ENCODE measurements at places on chromosomes 2 and 18.
A peak's percentile ranks its signal among the peaks of the same experiment; 100 is the strongest.

DNA sequence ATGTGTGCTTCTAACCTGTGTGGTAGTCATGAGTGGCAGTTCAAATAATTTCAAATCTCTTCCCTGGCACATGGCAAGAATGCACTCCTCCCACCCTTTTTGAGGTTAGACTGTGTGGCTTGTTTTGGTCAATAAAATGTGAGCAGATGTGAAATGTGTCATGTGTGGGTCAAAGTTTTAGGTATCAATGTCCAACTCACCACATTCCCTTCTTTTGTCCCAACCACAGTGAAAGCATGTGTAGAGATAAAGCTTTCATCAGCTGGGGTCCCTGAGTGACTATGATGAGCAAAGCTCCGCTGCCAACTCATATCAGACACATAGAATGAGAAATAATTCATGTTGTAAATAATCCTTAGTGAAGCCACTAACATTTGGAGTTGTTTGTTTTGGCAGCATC is 118.2 kb downstream of the PAX3 start:
- no peak for DNase-seq

DNA sequence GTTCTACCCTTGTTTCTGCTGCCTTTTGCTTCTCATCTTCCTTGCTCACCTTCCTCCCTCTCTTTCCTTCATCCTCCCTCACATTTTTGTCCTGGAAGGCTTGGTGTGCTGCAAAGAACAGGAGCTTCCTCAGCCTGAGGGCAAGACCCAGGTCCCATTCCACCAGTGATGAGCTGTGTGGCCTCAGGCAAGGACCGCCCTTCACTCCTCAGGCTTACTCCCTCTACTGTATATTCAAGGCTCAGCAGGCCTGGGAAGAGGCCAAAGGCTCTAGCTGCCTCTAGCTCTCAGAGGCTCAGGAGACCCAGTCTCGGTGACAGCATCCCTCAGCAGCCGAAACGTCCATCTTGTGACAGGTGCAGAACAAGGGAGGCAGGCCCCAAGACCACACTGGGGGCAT is 97.5 kb downstream of the MRO start:
- no peak for DNase-seq

DNA sequence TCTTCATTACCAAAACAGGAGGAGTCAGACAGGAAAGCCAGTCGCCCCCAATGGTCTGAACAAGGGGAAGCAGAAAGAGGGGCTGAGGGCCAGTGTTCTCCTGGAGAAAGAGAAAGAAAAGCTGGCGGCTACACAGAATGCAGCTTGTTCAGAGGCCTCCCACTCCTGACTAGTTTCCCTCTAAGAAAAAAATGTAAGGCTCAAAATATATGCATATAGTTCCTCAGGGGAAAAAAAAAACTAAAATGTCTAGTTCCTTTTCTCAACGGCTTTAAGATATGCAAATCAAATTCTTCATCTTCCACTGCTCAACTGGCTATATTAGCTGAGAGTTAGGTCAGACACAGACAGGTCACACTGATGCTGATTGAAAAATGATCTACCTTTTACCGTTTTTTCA is 18.6 kb downstream of the MBOAT2 start:
- DNase-seq = no peak

- no peak for DNase-seq
Measured at GRCh38 chr18:9113468-9114149, 11.1 kb downstream of the NDUFV2 start.

- DNase-seq = peak; percentile 82
Measured at GRCh38 chr2:201127570-201127969, 11.6 kb downstream of the CFLAR start.

GRCh38 chr2:204542982-204543608 is 2.2 kb upstream of the PARD3B start:
- DNase-seq = peak; percentile 17

- DNase-seq = no peak
Measured at GRCh38 chr2:86520153-86520552, 43.1 kb downstream of the CHMP3 start.

DNA sequence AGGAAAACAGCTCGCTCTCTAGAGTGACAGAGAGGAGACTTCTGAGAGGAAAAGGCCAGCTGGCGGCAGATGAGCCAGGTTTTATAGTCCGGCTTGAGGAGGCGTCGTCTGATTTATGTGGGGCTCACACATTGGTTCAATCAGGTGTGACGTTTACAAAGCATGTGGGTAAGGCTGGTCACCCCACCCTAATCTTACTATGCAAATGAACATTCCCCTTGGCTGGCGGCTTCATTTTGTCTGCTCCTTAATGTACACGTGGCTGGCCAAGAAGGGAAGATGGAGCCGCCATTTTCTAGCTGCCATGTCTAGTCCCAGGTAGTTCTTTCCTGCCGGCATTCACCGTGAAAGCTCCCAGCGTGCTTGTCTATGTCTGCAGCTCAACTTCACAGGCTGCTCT is 299.1 kb upstream of the SPRED2 start:
- DNase-seq = no peak

DNA sequence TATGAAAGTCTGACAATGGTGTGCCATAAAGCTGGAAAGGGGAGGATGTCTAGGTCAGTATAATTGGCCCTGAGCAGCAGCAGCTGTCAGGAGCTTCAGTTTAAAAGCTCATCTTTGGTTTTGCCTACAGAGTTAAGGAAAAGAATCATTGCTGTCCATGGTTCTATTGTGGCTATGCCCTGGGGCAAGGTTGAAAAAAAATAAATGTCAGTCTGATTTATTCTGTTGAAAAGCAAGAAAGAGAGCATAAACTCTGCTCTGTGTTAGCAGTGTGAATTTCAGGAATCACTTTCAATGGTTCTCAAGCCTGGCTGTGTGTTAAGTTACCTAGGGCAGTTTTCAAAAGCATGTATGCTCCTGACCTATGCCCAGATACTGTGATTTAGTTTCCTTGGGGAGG is 446.7 kb downstream of the SETBP1 start:
- DNase-seq = no peak

GRCh38 chr2:23806201-23806600 is 120.7 kb downstream of the ATAD2B start:
- DNase-seq = no peak

DNA sequence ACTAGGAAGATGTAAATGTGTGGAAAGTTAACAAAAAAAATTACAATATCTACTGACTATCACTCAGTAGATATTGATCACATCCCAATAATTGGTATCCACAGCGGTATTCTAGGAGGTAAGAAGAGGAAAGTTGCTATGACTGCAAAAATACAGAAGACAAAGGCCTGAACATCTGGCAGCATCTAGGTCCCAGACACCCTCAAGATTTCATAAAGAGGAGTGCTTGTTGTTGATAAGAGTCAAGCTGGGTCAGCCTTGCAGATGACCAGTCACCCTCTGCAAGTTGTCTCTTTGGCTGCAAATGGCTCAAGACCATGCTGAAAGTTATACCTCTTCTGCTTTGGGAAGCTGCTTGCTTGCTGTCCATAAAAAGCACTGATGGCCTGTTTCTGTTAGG is 228.4 kb upstream of the FBXO11 start:
- no peak for DNase-seq

DNA sequence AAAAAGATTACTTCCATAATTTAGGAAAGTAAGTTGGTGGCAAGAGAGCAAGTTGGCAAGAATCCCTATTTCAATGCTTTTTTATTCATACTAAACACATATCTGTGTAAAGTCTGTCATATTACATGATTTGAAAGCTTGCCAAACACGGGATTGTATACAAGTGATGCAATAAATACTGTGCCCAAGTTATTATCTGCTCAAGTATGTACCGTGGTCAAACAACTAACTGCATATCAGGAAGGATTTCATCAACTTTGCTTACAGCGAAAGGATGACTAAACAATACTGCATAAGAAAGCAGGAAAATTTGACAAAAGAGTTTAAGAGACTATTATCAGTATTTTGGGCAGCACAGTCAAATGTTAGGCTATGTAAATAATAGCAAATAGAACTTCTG is 69.6 kb upstream of the SCN1A start:
- no peak for DNase-seq

- DNase-seq = no peak
Measured at GRCh38 chr18:59950215-59950944, 50.6 kb downstream of the PMAIP1 start.

GRCh38 chr2:29322011-29322410 is 206.8 kb downstream of the CLIP4 start:
- no peak for DNase-seq

DNA sequence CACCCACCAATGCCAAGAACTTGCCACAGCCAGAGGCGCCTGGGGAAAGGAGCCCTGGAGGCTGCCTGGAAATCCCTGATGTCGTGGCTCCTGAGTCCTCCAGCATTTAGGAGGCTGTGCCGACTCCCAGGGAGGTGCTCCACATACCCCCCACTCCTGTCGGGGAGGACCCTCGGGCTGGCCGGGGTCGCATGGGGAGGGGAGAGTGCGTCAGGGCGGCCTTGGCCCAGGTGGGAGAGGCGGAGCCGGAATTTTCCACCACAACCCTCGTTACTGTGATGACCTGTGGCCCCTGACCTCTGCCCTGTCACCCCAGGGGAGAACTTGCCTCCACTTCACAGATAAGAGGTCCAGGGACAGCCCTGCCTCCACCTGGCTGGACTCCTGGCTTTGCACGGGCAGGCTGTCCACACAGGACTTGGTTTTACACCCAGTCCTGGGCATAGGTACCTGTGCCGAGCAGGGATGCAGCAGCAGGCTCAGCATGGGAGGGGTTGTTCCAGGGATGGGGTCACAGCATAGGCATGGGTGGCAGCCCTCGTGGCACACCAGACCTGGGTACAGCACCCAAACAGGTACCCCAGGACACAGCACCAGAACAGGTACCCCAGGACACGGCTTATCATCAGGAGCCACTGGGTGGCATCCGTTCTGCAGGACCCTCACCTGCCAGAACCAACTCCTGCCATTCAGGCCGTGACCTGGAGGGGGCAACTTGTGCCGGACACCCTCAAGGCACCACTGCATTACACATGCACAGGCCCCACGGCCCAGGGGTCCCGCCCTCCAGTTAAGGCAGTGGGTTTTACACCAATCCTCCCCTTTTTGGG is 12.3 kb upstream of the AGXT start:
- no peak for DNase-seq

DNA sequence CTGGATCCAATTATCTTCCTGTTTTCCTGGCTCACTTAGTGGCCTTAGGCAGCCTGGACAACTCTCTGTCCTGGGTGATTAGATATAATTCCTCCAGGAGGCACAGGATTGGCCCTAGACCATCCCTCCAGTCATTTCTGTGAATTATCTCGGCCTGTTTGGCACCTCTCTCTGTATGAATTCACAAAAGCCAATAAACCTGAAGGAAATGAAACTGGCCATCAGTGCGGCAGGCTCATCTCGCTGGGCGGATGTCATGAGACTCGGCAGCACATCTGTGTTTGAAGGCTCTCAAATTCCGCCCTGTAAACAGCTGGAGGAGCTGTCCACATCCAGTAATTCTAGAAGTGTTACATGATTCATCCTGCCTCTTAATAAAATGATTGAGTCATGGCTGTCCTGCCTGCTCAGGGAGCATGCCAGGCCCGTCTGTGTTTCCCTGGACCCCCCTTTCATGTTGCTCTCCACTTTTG is 38.6 kb downstream of the ACOXL start:
- DNase-seq = peak; percentile 81

GRCh38 chr2:127638361-127639110 is 7.4 kb upstream of the GPR17 start:
- DNase-seq = no peak

DNA sequence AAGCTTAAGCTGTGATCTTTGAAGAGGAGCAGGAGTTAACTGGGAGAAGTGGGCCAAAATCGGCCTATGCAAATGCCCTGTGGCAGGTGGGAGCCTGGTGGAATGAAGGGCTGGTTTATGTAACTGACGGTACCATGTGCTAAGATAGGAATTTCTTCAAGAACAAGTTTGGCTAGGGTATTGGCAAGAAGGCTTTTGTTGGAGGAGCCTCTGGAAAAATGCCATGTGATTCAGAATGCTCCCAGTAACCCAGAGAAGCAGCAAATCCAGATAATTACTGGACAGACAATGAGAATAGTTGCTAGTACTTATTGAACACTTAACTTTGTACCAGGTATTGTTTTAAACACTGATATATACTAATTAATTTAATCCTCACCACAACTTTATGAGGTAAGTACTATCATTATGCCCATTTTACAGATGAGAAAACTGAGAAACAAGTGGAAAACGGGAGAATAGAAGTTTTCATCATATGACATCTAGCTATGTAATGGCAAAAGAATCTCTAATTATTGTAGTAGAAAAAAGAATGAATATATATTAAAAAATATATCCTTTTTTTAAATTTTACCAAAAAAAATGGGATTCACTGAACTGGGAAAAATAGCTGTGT is 9.1 kb upstream of the FAM124B start:
- no peak for DNase-seq

GRCh38 chr18:57819119-57819518 is 16.0 kb upstream of the ATP8B1 start:
- no peak for DNase-seq

- no peak for DNase-seq
Measured at GRCh38 chr2:61335187-61335586, 135.7 kb downstream of the USP34 start.

DNA sequence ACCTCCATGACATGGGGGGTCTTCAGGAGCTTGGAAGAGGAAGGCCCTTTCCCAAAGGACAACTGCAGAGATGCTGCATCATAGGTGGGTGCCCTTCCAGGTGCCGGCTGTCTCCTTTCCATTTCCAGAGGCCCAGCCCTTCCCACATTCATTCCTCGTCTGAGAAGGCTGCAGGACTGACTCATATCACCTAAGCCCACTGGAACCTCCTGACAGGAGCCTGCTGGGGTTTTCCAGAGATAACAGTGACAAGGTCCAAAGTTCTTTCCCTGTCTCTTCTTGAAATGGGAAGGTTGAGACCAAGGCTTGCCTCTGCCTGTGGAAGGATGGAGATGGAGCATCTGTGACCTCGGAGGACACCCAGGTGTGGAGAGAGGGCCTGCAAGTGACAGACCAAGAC is 3.6 kb upstream of the PRSS56 start:
- no peak for DNase-seq

GRCh38 chr2:9548506-9548905 is 7.1 kb downstream of the ADAM17 start:
- no peak for DNase-seq

GRCh38 chr18:76484749-76485387 is 10.2 kb downstream of the ZNF516 start:
- no peak for DNase-seq

- no peak for DNase-seq
Measured at GRCh38 chr2:232485757-232486557, 1.7 kb downstream of the ECEL1 start.

GRCh38 chr2:62705859-62706720 is 577 bp downstream of the EHBP1 start:
- peak; percentile 28 for DNase-seq

GRCh38 chr2:57291209-57291608 is 755.4 kb upstream of the VRK2 start:
- DNase-seq = no peak

GRCh38 chr2:1922402-1923025 is 178.2 kb upstream of the PXDN start:
- no peak for DNase-seq
